ENCODE measurements at places on chromosomes 7 and 10. TPM values are rescaled to one million over a fixed set of nuclear protein-coding genes. Genes with fewer than 3 reads are reported as not detected.

Gene MEOX2
- total RNA-seq = not detected

Gene CCT6A
- 149 TPM for total RNA-seq

Gene VIPR2
- total RNA-seq = not detected

Gene CLCN1
- total RNA-seq = not detected

Gene TMEM236
- total RNA-seq = 0.04 TPM

Gene CARD11
- 87.2 TPM for total RNA-seq

Gene INA
- not detected for total RNA-seq

Gene TUBAL3
- 0.11 TPM for total RNA-seq

Gene SEM1
- total RNA-seq = 45.8 TPM

Gene EPDR1
- 0.34 TPM for total RNA-seq

Gene KIAA1549
- not detected for total RNA-seq

Gene TAS2R4
- 0.43 TPM for total RNA-seq

Gene TMEM140
- 0.86 TPM for total RNA-seq

Gene RAB18
- 34.9 TPM for total RNA-seq

Gene APBB1IP
- total RNA-seq = 34.7 TPM

Gene RNF133
- not detected for total RNA-seq

Gene DEPP1
- not detected for total RNA-seq

Gene CH25H
- total RNA-seq = not detected

Gene CCDC146
- 3.9 TPM for total RNA-seq

Gene ANKRD30A
- total RNA-seq = not detected

Gene CPEB3
- 3.0 TPM for total RNA-seq

Gene PFKFB3
- total RNA-seq = 61.2 TPM

Gene GIMAP1
- total RNA-seq = 0.07 TPM

Gene SAMD9
- 28.8 TPM for total RNA-seq

Gene TMEM225B
- total RNA-seq = not detected

Gene CTAGE8
- not detected for total RNA-seq

Gene MINDY4
- 1.5 TPM for total RNA-seq

Gene TDRD1
- not detected for total RNA-seq
